ENCODE measurements at places on chromosomes 2 and 18.

DNA sequence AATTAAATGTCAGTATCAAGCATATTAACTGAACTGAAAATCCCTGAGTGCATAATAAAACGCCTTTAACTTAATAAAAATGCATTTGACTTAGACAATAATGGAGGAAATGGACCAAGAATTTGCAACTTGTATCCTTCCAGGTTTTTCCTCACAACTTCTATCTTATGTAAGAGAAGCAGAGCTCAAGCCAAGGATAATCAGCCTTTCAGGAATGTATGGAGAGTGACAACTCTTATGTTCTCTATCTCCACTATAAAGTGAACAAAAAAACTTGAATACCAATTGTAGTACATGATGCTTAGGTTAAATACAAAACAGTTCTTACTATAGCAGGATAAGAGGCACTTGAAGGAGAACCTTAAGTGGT lies 64.8 kb upstream of the CYP26B1 start:
- no peak for DNase-seq

DNA sequence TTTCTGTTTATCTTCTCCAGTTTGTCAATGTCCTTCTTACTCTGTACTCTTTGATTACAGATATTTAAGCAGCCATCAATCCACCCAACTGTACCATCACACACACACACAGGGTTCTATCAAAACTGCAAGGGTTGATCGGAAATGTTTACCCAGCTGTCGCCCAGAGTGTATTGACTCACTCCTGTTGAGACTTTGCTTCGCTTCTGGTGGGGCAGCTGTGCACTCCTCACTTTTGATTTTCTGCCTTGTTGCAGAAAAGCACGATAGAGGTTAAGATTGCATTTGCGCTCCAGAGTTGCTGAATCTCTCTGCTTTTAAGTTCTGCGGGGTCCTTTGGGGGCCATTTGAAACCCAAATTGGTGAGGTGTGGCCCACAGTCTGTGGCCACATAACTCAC lies 216.2 kb downstream of the SETBP1 start:
- DNase-seq: no peak

DNA sequence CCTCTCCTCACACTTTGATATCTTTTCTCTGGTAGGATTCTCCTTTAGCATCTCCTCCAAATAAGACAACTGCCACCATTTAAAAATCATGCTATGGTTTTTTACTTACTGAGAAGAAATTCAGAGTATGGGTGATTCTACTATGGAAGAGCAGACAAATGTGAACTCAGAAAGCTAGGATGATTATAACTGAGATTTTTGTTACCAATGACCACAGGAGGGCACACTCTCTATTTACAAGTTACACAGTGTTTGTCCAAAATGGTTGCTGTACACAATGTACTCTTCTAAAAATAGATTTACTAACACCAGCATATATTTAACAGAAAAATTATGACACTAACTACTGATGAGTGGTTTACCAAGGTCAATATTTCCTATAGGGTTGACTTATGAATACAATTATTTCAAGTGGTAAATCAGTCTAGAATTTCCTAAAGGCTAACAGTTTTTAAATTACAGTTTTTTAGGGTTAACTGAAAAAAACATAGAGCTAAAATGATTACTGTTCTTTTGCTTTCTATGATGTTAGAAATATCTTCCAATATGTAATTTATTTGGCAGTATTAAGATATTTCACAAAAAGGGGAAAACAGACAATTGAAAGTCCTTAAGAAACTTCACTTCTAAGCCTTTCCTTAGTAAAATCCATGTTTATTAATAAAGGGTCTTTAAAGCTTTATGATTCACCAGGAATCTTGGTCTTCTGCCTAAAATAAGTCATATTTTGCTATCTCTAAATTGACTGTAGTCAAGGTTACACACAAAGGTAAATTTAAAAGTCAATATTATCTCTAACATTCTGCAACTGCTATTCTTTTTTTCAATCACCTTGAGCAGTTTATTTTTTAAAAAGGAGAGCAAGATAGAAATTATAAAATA lies 57.2 kb downstream of the MAP4K3 start:
- DNase-seq: no peak

- DNase-seq: no peak
These were observed 32.2 kb upstream of the RPE start for GRCh38 chr2:209970271-209970670.

GRCh38 chr2:212136216-212136795 lies 402.3 kb downstream of the ERBB4 start:
- DNase-seq: no peak

- no peak for DNase-seq
These were observed 44.9 kb downstream of the SOCS6 start for GRCh38 chr18:70333757-70334156.

DNA sequence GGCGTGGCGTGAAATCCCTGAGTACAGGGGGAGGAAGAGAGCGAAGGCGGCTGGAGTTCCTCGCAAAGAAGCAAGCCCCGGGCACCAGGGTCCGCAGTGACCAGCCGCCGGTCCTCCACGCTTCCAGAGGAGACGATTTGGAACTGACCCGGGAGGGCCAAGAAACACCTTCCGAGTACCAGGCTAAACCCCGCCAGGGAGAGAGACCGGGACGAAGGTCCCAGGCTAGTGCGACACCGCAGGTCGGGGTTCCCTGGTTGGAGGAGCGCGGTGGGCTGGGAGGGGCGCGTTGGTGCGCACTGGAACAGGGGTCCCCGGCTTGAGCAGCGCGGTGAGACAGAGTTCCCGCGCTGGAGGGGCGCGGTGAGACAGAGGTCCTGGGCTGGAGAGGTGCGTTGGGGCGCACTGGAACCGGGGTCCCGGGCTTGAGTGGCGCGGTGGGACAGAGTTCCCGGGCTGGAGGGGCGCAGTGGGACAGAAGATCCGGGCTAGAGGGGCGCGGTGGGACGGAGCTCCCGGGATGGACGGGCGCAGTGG lies 901 bp downstream of the WDFY1 start:
- DNase-seq: no peak

DNA sequence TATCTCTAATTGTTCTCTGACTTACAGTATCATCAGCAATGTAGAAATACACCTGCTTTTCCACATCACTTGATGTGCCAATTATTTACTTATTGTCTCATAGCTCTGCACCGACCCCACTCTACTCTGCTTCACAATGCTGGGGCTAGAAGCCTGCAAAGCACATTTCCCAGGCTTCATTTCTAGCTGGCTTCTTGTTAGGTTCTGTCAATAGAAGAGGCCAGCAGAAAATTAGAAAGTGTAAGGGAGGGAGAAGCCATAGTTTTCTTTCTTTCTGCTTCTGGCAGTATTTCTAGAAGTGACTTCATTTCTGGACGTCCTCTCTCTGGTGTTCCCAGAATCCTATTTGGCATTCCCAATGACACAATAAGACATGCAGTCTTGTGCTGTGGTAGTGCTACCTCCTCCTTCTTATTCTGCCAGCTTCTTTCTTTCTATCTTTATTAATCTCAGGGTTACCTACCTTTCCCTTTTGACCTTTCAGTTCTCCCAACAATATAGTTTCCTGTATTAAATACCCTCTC lies 12.5 kb upstream of the TANC1 start:
- no peak for DNase-seq

GRCh38 chr18:73959352-73959751 lies 188.3 kb downstream of the FBXO15 start:
- DNase-seq: no peak

GRCh38 chr2:98465456-98466226 lies 21.0 kb downstream of the INPP4A start:
- peak; percentile 63 for DNase-seq
